ENCODE measurements at places on chromosomes 7 and 10. TPM values are rescaled to one million over a fixed set of nuclear protein-coding genes. Genes with fewer than 3 reads are reported as not detected.

GRCh38 chr7:44094883-44095592 is 9.1 kb upstream of the AEBP1 start:
- peak; percentile 35 for DNase-seq

CPA2 gene
- not detected for total RNA-seq

GRCh38 chr10:103986360-103986759 is 19.4 kb downstream of the SLK start:
- no peak for DNase-seq

CALN1 gene
- not detected for total RNA-seq

GRCh38 chr7:98996150-98996552 is 117.8 kb downstream of the TRRAP start:
- no peak for DNase-seq

- DNase-seq = no peak
Observed at GRCh38 chr10:13340626-13341376, 7.3 kb downstream of the SEPHS1 start.

DNA sequence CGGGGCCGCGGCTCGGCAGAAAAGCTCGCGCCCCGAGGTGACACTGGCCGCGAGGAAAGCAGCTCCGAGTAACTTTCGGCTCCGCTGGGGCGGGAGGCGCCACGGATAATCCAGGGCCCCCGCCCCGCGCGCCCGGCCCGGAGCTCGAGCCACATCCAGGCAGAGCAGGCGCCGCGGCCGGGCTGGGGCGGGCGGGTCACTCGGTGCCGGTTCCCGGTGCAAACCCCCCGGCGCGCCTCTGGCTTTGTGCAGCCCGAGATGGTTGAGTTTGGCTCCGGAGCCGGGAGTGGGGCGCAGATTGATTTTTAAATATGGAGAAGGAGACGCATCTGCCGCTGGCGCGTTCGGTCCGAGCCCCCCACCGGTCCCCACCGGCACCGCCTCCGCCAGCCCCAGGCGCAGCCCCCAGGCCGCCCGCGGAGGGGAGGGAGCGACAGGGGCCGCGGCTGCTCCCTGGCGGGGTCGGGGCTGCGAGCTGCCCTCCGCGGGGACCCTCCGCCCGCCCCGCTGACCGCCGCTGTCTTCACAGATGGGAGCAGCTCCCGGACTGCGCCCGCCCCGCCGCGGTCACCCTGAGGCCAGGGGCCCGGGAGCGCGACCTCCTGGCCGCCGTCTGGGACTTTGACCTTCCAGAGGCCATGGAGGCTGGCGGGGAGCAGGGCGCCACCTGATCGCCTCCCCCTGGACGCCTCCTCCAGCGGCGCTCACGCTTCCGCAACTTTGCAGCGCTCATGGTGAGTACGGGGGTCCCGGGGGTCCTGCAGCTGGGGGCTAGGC is 643 bp downstream of the ADGRA1 start:
- no peak for DNase-seq

DNA sequence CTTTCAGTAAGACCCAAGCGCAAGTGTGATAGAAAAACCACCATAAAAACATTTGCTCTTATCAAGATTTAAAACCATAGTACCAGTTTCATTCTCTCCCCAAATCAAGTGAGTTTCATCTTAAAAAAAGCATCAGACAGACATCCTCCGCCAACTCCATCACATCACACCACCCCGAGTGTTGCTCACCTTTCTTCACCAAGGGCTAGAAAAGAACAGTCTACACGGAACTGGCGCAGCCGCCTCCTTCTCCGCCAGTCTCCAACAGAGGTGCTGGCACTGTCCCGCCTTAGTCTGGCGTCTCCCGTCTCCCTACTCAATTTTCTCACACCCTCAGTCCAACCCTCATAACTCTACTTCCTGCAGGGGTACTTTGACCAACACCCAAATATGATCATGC is 46.9 kb upstream of the WIPI2 start:
- DNase-seq = no peak

UCN3 gene
- total RNA-seq = not detected

FGFR2 gene
- total RNA-seq = 0.70 TPM

GRCh38 chr7:53350241-53350640 is 314.8 kb downstream of the POM121L12 start:
- DNase-seq = peak; percentile 49

GOLGA7B gene
- 0.08 TPM for total RNA-seq

GRCh38 chr10:104072786-104073185 is 12.9 kb downstream of the COL17A1 start:
- no peak for DNase-seq

Data from Right ventricle myocardium inferior (tissue), 1 donor.